ENCODE measurements at places on chromosomes 16 and 17.

DNA sequence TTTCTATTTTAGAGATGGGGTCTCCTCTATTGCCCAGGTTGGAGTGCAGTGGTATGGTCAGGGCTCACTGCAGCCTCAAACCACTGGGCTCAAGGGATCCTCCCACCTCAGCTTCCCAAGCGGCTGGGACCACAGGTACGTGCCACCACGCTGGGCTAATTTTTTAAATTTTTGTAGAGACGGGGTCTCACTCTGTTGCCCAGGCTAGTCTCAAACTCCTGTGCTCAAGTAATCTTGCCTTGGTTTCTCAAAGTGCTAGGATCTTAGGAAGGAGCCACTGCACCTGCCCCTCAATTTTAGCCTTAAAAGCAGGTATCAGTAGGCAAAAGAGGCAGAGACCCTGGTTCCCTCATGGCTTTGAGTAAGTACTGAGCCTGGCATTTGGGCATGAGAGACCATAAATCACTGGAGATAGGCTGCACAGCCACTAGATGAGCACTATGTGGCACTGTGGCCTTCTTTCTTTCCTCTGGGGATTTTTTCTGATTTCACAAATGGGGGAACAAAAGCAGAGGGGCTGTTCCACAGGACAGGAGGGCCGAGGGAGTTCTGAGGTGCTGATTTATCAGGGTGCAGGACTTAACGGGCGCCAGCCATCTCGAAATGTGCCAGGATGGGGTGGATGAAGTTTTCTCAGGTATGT lies 82.2 kb downstream of the PLXDC1 start:
- DNase-seq: peak; percentile 8

DNA sequence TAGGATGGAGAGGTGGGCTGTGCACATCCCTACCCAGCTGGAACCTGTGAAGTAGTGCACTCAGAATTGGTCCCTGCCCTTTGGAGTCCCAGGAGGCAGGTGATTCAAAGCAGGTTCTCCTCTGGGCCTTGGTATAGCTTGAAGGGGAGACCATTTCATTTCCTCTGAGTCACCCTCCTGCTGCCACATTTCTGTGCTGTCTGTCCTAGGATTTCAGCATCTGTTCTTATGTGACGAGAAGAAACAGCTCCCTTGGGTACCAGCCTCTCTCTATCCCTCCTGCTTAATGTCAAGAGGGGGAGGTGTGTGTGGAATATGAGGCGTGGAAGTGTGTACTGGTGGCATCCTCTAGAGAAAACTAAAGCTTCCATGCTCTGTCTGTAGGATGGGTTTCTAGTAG lies 5.0 kb upstream of the NFE2L1 start:
- no peak for DNase-seq

GRCh38 chr16:48597563-48598387 lies 12.2 kb downstream of the N4BP1 start:
- no peak for DNase-seq

GRCh38 chr17:20702692-20703091 lies 123.2 kb downstream of the CDRT15L2 start:
- no peak for DNase-seq

DNA sequence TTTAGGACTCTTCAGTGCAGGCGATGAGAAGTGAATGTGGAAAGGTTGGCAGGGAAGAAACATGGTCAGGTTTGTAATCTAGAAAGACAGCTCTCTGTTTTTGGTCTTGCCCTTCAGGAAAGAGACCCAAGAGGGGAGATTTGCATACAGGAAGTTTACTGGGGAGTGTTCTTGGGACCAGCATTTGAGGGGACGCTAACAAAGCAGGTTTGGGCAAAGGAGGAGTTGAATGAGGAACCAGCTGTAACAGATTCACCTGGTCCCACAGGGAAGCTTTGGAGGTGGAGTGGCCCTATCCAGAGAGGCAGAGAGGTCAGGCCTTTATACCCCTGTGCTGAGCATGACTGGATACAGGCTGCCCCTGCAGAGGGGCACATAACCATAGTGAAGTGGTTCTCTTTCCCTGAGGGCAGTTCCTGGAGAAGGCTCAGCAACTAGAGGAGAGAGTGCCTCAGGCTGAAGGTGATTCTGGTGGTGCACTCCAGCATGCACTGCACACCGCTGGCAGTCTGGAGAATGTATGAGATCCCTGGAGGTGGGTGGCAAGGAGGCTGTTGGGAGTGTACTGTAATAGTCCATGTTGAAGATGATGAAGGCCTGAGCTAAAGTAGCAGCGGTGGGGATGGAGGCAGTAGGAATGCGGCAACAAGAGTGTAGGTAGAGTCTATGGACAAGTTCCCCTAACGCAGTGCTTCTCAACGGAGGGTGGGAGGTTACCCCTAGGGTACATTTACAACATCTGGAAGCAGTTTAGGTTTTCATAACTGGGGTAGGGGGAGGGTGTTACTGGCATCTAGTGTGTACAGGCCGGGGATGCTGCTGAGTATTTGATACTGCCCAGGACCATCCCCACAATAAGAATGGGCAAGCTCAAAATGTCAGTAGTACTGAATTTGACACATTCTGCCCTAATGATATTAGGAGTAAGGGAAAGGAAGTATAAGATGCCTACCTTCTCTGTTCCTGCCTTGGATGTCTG lies 37.2 kb downstream of the MAP2K6 start:
- DNase-seq: no peak

- no peak for DNase-seq
Measured at GRCh38 chr17:7144213-7144612, 29.6 kb upstream of the ASGR2 start.

- no peak for DNase-seq
Measured at GRCh38 chr16:73170612-73171038, 122.7 kb upstream of the ZFHX3 start.

DNA sequence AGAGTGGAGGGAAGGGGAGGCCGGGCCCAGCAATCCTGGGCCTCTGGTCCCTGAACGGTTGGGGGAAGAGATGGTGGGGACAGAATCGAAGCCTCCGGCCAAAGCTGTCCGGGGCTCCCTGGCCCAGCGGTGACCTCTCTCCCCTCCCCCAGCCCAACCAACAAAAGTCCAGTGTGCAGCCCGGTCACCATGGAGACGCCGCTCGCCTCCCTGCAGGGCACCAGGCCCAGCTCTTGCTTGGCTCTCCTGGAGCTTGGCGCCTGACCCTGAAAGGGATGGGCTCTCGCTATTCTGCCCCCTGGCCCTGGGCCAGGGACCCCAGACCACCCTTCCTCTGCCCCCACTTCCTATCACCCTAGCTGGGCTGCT lies 1.3 kb downstream of the METRN start:
- no peak for DNase-seq

DNA sequence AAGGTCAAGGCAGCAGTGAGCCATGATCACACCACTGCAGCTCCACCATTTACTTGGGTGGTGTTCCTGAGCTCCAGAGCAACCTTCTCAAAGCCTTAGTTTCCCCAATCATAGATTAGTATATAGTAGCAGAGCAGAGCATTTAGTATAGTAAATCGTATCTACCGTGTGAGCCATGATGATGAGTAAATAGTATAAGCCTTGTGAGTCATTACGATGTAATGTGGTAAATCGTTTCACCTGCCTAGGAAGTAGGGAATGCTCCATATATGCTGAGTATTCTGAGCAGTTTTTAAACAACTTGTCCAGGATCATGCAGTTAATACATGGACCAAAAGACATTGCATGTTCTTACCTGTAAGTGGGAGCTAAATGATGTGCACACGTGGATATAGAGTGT lies 66.4 kb downstream of the SCNN1B start:
- no peak for DNase-seq

DNA sequence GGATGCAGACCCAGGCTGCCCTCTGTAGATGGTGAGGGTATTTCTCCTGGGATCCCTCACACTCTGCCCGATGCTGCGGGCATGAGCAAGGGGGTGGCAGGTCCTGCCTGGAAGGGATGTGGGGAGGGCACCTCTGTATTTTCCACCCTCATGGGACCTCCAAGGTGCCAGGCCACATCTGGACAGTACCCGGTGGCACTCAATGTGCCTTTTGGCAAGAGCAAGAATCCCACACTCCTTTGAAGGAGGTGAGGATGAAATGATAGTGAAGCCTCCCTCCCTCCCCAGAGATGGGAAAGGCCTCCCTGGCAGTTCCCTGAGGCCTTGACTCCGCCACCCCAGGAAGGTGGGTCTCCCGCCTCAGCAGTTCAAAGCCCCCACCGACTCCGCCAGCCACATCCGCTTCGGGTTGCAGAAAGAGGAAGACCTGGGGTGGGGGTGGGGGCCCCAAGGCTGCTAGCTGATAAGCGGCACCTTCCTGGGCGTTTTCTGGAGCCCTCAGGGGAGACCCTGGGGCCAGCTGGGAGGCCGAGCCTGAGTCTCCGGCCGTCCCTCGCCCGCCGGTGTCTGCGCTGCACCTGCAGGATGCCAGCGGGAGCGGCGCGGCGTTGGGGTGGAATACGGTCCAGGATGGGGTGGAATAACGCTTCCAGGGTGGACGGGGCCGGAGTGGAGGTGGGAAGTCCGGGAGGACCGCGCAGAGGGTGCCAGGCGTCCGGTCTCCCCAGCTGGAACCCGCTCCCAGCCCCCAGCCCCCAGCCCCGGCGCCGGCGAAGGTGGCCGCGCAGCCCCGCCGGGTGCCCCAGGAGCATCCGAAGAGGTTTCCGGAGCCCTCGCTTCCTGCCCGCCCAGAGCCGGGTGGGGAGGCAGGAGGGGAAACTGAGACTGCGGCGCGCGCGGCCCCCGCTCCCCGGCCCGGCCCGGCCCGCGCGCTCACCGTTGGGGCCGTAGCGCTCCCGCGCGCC lies 718 bp downstream of the ATP2A3 start:
- no peak for DNase-seq

DNA sequence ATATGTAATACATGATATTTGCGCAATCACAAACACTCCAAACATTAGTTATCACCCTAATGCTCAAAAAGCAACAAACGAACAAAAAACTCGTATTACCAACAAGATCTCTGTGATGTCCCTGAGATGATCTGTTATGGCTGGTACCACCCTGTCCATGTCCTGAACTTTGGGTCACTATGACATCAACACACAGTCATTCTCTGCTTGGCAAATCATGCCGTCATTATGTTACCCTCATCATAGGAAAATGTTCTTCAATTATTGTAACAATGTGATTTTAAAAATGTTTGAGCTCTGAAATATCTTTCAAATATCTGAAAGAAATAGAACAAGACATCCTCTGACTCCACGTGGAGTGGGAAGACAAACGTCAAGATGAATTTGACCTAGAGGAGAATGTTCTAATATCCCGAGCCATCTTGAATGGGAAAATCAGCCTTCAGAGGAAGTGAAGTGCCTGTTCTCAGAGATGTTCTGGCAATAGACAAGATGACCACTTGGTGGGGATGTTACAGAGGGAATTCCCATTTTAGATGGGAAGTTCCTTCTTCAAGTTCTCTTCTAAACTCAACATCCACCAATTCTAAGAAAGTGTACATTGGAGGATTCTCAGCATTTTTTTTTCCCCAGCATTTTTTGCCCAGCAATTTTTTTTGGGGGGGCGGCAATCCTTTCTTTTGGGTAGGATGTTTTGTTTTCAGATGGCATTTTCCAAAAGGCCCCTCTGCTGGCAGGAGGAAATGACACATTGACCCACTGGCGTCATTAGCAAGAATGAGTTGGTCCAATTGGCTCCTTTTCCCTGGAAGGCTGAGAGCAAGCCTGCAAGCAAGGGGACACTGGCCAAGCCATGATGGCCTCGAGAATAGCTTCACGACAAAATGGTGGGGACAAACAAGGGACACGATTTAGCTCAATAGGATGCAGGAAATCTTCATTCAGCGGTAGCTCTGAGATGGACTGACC lies 3.7 kb upstream of the HSD17B2 start:
- peak; percentile 6 for DNase-seq

DNA sequence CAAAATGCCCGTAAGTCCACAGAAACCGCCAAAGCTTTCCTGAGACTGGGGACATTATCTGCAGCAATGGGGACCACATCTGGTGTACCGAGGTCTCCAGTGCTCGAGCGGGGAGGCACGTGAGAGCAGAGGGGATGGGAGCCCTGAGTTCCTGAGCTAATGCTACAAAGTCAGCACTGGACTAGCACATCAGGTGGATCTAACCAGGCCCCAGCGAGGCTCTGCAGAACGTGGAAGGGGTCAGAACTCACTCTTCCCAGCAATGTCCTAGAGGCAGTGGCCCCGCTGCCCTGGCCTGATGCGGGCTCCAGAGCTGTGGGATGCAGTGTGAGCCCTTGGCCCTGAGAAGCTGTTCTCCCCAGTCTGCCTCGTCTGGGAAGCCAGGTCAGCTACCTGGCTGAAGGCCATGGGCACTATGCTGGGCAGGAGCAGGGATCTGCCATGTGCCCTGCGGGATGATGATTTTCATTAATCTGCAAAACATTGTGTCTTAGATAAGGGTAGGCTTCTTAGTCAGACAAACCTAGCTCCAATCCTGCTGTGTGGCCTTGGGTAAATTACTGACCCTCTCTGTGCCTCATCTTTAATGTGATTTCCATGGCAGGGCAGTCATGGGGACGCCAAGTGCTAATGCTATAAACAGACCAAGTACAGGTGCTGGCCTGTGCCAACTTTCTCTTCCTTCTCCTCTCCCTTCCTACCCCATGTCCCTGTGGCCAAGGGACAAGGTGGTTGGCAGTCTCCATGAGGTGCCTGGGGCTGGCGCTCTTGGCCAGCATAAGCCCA lies 40.1 kb upstream of the SLC38A10 start:
- no peak for DNase-seq

- DNase-seq: peak; percentile 34
Measured at GRCh38 chr17:82338858-82339633, 5.5 kb upstream of the SECTM1 start.

DNA sequence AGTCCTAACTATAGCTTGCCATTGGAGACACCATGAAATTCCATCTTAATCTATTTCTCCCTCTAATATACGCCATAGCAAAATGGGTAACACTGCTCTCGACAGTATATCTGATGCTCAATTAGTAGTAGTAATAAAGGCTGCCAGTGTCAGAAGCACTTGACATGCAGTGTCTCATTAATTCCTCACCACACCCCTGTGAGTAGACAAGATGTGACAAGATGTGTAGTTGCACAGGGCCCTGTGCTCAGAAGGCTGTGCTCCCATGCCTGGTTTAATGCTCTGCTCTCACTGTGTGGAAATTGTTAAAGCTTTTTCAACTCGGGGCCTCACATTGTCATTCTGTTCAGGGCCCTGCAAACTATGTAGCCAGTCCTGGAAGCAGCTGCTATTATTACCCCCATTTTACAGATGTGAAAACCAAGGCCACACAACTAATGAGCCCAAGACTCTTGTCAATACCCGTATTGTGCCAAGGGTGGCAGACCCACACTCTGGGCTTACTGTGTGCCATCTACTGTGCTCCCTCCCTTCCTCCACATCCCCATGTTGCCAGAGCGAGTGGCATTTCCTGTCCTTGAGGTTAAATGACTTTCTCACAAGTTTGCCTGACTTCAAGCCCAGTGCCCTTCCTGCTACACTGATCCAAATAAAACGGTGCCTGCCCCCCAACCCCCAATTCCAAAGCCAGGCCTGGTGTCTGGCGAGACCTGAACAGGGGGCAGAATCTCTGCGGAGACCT lies 287.3 kb upstream of the CCL2 start:
- DNase-seq: peak; percentile 45

GRCh38 chr16:25372716-25373115 lies 115.1 kb upstream of the ZKSCAN2 start:
- DNase-seq: no peak

DNA sequence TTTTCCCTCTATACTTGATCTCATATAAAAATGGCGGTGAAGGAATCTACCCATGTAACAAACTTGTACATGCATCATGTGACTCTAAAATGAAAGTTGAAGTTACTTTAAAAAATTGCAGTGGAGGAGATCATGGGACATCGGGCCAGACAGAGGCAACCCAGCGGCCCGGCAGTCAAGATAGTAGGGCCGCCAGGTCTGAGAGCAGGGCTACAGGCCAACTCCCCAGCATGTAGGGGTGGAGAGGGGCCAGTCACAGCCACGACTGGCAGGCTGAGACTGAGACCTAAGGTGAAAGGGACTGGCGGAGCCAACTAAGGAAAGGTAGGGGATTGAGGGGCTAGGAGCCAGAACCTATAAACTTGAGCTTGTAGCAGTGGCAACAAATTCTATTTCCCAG lies 150.9 kb downstream of the MAP2K6 start:
- DNase-seq: no peak

Data from erythroblast (primary cell).